Heart right ventricle (tissue), 16 donors: ENCODE measurements at places on chromosomes 2 and 18. TPM values are rescaled to one million over a fixed set of nuclear protein-coding genes. Genes with fewer than 3 reads are reported as not detected.

DNA sequence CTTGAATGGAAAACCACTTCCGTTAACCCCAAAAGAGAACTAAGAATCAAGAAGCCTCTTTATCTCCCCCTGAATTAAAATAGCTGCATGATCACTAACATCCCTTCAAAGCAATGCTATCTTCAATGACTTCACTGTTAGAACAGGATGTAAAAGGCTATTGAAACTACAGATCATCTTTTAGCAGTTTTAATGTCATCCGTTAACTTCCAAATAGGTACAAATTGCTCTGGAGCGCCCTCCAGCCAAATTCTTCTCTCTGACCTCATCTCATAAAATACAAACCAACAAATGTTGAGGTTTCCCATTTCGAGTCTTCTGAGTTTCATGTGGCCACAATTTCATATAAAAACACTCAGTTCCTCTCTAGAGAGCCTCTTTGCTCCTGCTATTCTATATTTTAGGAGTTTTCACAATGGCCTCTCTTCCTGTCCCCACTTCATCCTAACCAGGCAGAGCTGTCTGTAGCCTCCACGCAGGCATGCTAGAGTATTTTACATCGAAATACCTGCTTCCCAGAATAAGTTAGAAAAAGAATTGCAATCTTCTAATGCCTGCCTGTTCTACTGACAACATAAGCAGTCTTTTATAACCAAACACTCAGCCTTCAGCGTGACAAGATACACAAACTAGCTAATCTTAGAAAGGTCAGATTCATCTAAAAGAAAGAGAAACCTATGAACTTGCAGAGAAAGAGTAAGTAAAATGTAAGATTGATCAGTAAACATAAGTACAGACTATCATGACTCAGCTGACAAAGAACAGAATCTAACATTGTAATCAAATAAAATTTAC, 37.9 kb downstream of the B4GALT6 start:
- no peak for DNase-seq

DNA sequence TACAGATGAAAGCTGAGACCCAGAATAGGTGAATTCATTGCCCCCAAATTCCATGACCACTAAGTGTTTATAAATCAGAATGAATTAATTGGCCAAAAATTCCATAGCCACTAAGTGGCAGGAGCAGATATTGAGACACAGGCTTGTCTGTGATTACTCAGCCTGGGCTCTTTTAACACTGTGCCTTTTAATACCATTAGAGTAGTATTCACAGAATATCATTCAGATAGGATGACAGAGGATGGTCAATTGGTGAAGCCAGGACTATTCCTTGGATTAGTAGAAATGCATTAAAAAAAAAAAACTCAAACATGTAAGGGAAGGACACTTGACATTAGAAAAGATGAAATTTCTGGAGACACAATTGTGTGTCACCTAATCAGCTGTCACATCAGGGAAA, 698.6 kb downstream of the DCC start:
- no peak for DNase-seq

GRCh38 chr2:7272210-7272609, 355.0 kb downstream of the RNF144A start:
- DNase-seq = no peak

GRCh38 chr18:10229458-10229857, 225.0 kb upstream of the APCDD1 start:
- DNase-seq = no peak

- peak; percentile 71 for DNase-seq
Observed at GRCh38 chr2:202135091-202135874, 62.2 kb downstream of the KIAA2012 start.

Gene RFX8
- 0.22 TPM for total RNA-seq

Gene SP140
- 1.2 TPM for total RNA-seq

Gene MOCOS
- total RNA-seq = 0.47 TPM
